Lung (tissue), 17 donors: ENCODE measurements at places on chromosomes 2 and 18. TPM values are rescaled to one million over a fixed set of nuclear protein-coding genes. Genes with fewer than 3 reads are reported as not detected.

GRCh38 chr2:229335877-229336346, 64.8 kb upstream of the PID1 start:
- DNase-seq = no peak

- DNase-seq = no peak
Observed at GRCh38 chr2:228841877-228842276, 429.2 kb downstream of the PID1 start.

Gene COL3A1
- total RNA-seq = 528 TPM

- DNase-seq = no peak
Observed at GRCh38 chr2:237721458-237721857, 77.1 kb upstream of the RBM44 start.

DNA sequence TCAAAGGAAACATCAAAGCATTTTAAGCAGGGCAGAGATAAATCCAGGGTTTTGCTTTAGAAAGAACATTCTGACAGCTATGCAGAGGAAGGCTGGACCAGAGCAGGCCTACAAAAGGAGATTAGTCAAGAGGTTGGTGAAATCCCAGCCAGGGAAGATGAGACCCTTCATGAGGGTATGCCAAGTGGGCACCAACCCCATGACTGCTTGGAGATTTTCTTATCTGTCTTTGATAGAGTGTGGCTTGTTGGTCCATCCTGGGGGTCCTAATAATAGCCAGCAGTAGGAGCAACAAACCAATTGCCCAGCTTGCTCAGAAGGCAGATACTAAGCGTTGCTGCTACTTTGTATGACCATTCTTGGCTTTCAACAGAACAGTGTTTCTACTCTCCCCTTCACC, 895.4 kb downstream of the EPHA4 start:
- DNase-seq = no peak
